Fibroblast of skin of back (primary cell): ENCODE measurements at places on chromosomes 2 and 18.

- no peak for DNase-seq
Observed at GRCh38 chr2:143581134-143581533, 451.9 kb downstream of the ARHGAP15 start.

GRCh38 chr2:15980605-15981098, 40.3 kb downstream of the MYCN start:
- no peak for DNase-seq

GRCh38 chr2:68925295-68925896, 27.3 kb downstream of the GKN2 start:
- peak; percentile 46 for DNase-seq

- peak; percentile 16 for DNase-seq
Observed at GRCh38 chr2:219870041-219870440, 242.6 kb downstream of the SLC4A3 start.

- no peak for DNase-seq
Observed at GRCh38 chr2:150137338-150138069, 350.0 kb downstream of the RND3 start.

DNA sequence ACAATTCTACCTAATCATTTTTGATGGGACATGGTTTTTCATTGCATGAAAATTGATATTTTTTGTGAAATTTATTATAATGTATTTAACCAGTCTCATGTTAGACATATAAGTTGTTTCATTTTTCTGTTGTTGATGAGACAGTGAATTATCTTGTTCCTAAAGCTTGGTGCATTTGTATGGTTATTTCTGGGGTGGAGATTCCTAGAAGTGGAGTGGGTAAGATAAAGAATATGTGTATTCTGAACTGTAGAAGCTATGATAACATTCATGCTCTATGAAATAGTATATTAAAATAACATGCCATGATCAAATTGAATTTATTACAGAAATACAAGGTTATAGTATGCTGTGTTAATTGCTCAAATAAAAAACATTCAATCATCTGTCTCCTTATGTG, 69.2 kb downstream of the BOLA3 start:
- no peak for DNase-seq

DNA sequence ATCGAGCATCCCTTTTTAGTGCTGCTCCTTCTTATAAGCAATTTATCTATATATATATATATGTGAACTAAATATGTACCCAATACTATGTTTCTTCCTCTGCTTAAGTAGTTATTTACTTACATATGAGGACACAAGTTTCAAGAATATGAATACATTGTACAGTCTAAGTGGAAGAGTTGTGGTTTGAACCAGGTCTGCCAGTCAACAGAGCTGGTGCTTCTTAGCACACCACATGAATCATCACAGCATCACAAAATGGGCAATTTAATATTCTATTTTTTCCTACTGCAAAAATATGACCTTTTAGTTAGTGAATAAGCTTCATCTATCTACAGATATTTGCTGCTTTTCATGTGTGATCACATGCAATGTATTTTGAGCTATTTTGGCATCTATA, 64.4 kb upstream of the SPAG16 start:
- DNase-seq = peak; percentile 6

- DNase-seq = no peak
Observed at GRCh38 chr2:24285484-24286152, 74.7 kb downstream of the ITSN2 start.

DNA sequence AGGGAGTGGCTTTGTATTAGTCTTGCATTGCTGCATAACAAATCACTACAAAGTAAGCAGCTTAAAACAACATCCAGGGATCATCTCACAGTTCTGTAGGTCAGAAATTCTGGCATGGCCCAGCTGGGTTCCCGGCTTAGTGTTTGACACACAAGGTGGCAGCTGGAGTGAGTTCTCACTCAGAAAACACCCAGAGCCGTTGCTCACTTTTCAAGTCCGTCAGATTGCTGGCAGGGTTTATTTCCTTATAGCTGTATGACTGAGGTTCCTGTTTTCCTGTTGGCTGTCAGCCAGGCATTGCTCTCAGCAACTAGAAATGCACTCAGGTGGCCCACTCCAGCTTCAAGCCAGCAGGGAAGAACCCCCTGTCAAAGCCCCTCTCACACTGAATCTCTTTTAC, 324.1 kb downstream of the CCDC178 start:
- DNase-seq = no peak

DNA sequence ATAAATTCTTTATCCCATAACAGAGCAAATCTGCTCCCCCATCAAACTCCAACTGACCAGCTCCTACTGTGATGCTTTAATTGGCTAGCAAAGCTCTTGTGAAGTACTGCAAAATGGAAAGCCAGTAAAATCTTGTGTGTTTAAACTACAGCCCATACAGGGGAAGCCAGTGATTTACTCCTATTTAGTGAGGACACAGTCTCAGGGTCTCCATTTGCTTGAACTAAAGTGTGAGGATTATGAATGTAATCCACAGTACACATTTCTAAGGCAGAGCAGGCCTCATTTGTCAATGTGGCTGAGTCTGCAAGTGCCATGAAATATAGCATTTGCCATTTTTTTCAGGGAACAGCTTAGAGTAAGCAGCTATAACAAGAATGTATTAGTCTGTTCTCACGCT, 259.3 kb downstream of the PIEZO2 start:
- no peak for DNase-seq

DNA sequence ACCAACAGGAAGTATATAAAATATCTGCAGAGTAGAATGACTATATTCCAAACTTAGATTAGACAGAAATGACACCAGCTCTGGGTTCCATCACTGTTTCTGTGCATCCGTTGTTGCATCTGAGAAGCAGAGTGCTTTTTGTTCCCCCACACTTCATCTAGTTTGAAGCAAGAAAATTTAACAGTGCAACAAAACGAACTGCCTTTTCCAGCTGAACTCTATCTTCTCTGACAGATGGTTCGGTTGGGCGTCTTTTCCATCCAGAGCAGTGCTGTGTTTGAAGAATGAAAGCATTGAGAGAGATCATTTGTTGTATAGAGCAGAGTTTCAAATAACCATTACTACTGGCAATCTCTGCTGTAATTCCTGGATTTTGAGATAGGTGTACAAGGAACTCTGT, 757.5 kb downstream of the DPP10 start:
- no peak for DNase-seq

DNA sequence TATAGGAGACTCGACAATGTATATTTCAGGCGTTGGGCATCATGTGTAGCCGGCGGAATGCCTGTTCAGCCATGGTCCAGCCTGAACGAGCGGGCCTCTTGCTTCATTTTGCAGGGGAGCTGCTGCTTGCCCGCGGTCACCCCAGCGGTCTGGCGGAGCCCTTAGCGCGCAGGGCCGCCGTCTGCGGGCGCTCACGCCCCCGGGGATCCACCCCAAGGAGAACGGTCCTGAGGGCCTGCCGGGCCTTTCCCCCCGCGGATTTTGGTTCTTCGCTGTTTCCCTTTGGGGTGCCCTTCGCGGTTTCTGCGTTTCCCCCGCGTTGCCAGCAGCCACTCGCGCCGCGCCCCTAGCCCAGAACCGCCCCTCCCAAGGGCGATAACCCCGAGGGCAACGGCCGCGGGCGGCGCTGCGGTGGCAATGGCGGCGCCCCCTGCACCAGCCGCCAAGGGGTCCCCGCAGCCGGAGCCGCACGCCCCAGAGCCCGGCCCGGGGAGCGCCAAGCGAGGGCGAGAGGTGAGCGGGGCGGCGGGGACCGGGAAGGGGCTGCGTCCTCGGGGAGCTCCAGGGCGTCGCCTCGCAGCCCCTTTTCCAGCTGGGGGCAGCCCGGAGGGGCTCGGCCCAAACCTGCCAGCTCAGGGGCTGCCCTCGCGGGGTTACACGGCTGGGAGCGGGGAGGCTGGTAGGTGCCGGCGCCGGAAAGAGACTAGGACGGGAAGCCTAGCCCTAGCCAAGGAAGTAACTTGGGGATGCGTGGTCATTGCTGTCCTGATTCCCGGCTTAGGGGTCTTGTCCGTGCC, at the start of gene MFSD2B:
MFSD2B (plus strand) TSS at position 406 of the 797 bp plus-strand sequence; CDS start at position 418, 12 bp downstream.
- no peak for DNase-seq

GRCh38 chr18:33812186-33812585, 234.2 kb downstream of the ASXL3 start:
- DNase-seq = no peak

GRCh38 chr2:88735133-88735532, 43.7 kb downstream of the RPIA start:
- DNase-seq = no peak

GRCh38 chr2:190963088-190963487, 50.9 kb downstream of the STAT1 start:
- no peak for DNase-seq

DNA sequence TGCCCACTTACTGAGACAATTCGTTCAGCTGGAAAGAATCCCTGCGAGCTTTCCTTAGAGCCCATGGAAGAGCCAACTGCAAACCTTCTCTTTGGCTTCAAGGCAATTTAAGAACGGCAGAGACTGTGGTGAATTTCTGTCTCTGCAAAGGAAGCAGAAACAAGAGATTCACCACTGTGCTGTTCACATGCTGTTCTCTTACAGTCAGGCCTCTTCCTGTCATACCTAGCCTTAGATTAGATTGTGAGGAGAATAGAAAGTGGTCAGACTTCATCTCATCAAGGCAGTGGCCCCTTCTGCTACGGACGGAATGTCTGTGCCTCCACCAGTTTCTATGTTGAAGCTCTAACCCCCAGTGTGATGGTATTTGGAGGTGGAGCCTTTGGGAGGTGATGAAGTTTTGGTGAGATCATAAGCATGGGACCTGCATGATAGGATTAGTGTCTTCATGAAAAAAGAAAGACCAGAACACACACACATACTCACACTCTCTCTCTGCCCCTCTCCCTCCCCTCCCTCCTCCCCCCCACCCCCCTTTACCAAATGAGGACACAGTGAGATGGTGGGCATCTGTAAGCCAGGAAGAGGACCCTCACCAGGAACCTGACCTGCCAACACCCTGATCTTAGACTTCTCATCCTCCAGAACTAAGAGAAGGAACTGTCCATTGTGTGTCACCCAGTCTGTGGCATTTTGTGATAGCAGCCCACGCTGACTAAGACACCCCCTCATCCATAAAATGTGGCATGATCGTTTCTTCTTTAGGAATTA, 45.6 kb upstream of the NRP2 start:
- DNase-seq = peak; percentile 42

- peak; percentile 55 for DNase-seq
Observed at GRCh38 chr2:137190411-137191195, 425.3 kb downstream of the THSD7B start.

DNA sequence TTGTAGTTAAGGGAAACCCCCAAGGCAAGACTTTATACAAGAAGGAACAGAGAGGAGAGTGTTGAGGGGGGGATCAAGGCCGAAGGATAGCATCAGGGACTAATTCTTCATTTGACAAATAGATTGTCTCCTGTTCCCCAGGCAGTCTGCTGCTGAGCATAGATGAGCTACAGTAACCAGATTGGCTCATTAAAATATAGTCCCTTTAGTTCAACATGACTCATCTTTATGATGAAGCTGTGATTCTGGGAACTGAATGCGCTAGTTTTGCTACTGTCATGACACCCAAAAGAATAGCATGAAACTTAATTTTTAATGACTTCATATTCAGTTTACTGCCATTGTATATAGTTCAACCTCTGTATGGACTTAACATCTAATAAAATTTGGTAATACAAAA, 35.5 kb downstream of the TMEFF2 start:
- peak; percentile 14 for DNase-seq

GRCh38 chr18:37567994-37568359, 2.4 kb upstream of the CELF4 start:
- no peak for DNase-seq

- DNase-seq = peak; percentile 72
Observed at GRCh38 chr2:66433945-66434678, 813 bp upstream of the MEIS1 start.

- DNase-seq = no peak
Observed at GRCh38 chr2:144570566-144570965, 50.6 kb upstream of the ZEB2 start.

- DNase-seq = peak; percentile 80
Observed at GRCh38 chr18:22439447-22439846, 21.7 kb upstream of the CTAGE1 start.

GRCh38 chr2:21052044-21052443, 8.2 kb upstream of the APOB start:
- no peak for DNase-seq

GRCh38 chr2:13414897-13415296, 698.2 kb downstream of the TRIB2 start:
- DNase-seq = no peak

DNA sequence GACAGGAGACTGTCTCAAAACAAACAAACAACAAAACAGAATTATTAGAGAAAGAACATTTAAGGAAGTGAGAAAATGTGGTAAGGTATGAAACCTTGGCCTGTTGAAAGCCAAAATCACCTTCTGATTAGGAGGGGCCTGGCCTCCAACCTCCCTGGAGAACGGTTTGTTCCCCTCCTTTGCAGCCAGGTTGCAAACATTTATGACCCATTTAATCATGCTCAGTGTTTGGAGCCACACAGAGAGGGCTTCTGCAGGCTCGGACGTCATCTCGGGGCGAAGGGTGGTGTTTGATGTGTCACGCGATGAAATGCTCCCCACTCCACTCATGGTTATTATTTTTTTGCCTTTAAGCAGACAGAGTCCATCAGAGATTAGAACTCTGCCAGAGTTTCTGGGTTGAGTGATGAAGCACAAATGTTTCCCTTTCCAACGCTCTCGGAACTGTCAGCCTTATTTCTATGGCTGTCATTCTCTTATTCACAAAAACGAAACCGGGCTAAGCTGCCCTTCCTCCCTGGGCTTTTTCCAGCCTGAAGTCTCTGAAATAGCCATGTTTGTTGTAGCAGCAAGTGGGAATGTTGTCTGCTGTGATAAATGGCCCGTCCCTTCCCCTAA, 33.6 kb upstream of the ROCK2 start:
- DNase-seq = no peak

GRCh38 chr2:228352048-228352447, 170.6 kb upstream of the SPHKAP start:
- DNase-seq = no peak

GRCh38 chr2:64162516-64162915, 18.3 kb upstream of the PELI1 start:
- DNase-seq = no peak

DNA sequence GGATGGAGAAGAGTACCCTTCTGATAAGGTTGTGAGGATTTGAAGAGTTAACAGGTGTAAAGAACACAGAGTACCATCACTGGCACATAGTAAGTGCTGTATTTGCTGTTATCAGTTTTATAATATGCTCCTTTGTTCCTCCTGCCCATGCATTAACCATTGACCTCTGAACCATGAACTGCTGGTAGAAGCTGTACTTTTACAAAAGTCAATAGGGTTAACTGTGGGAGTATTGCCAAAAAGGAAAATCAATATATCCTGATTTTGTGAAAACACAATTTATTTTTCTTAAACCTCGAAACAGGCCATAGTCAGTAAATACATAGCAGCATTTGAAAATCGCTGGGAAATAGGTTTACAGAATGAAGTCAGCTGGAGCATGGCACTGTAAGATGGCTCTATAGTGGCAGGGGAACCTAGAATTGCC, 18.9 kb upstream of the ACAA2 start:
- DNase-seq = no peak

- DNase-seq = no peak
Observed at GRCh38 chr2:181241797-181242196, 215.4 kb upstream of the ITGA4 start.

DNA sequence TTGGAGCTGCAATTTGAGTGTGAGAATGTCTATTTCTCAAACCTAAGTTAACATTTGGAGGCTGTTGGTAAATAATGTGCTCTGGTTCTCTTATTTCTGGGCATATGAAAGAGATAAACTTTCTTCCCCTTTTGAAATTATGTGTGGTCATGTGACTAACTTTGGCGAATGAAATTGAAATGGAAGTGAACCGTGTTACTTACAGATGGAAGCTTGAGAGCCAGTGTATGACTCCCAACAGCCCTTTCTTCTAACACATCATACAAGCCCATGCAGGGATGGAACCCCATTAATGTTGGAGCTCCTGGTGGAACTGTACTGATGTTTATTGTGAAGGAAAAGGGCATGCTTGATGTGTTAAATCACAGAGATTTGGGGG, 725.8 kb downstream of the TSN start:
- no peak for DNase-seq
